ENCODE measurements at places on chromosomes 4 and X. TPM values are rescaled to one million over a fixed set of nuclear protein-coding genes. Genes with fewer than 3 reads are reported as not detected.

Gene MTNR1A
- total RNA-seq, result not detected

Gene SLC9A7
- 76.4 TPM for total RNA-seq

Gene SSX2
- total RNA-seq, result not detected

Gene RWDD4
- 8.8 TPM for total RNA-seq

Gene CLIC2
- under 0.01 TPM for total RNA-seq

Gene CT45A10
- not detected for total RNA-seq

Gene CT45A1
- total RNA-seq, result not detected

Gene EDNRA
- total RNA-seq, result 6.5 TPM

Gene MAGEE1
- total RNA-seq, result 0.56 TPM

Gene MAGEA3
- not detected for total RNA-seq

Gene TMPRSS11A
- total RNA-seq, result not detected

Gene KLKB1
- under 0.01 TPM for total RNA-seq

Gene WAS
- total RNA-seq, result not detected

Gene NXF2
- not detected for total RNA-seq

Gene CXXC4
- under 0.01 TPM for total RNA-seq

Gene CCNB3
- 0.18 TPM for total RNA-seq

Gene KCND1
- 0.28 TPM for total RNA-seq

Gene SSX7
- total RNA-seq, result not detected

Gene TLR10
- not detected for total RNA-seq

Gene ADGRG4
- total RNA-seq, result not detected

Gene NPY5R
- not detected for total RNA-seq

Gene CISD2
- 7.0 TPM for total RNA-seq

Gene EREG
- 0.36 TPM for total RNA-seq

Gene TRPC3
- 2.7 TPM for total RNA-seq

Gene GRIA2
- total RNA-seq, result not detected

Gene RTL9
- 0.56 TPM for total RNA-seq

Gene AFF2
- 0.72 TPM for total RNA-seq

Gene GIMD1
- not detected for total RNA-seq

Gene KLHL13
- total RNA-seq, result 13.6 TPM

Gene PDCL2
- total RNA-seq, result not detected

Gene SLITRK4
- not detected for total RNA-seq

Gene DMRTC1
- total RNA-seq, result not detected

Gene ADGRG2
- total RNA-seq, result under 0.01 TPM

Gene FAM47B
- not detected for total RNA-seq
